ENCODE measurements at places on chromosomes 6 and 20.

GRCh38 chr6:73204252-73204651, 21.0 kb downstream of the KHDC1L start:
- no peak for DNase-seq

- DNase-seq = no peak
These were observed 412 bp downstream of the TRIB3 start for GRCh38 chr20:380763-381580.

DNA sequence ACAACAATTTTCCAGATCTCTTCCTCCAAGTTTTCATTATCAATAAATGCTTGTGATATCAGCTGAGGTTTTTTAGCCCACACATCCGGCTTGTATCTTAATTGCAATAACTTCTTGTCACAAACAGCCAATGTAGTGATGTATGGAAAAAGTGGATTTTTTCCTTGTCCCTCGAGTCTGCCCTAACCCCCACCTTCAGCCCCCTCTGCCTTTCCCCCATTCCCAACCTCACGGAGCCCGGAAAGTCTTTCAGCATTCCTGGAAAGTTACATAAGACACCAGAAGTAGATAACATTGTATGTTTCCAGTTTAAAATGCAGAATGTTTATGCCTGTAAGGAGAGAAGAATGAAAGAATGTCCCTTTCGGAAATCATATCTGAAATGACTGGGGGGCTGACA, 179.2 kb upstream of the PHACTR1 start:
- DNase-seq = no peak

DNA sequence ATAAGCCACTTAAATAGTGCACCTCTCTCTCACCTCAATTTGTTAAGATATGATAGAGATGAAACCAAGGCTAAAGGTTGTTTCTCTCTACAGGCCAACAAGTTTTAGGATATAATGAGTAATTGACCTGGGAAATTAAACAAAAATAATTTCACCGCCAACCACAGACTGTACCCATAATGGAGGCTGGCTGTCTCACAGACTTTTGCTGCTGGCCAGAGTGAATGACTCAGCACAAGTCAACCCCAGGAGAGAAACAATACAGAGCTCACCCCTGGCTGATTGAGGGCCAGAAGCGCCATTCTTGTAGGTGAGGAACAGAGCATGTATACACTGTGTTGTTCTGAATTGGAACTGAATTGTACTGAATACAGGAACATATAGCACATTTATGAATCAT, 99.9 kb downstream of the CAP2 start:
- no peak for DNase-seq

GRCh38 chr6:32447932-32448331, 8.2 kb downstream of the HLA-DRA start:
- DNase-seq = no peak

GRCh38 chr6:29524444-29525310, 34.9 kb downstream of the UBD start:
- no peak for DNase-seq

DNA sequence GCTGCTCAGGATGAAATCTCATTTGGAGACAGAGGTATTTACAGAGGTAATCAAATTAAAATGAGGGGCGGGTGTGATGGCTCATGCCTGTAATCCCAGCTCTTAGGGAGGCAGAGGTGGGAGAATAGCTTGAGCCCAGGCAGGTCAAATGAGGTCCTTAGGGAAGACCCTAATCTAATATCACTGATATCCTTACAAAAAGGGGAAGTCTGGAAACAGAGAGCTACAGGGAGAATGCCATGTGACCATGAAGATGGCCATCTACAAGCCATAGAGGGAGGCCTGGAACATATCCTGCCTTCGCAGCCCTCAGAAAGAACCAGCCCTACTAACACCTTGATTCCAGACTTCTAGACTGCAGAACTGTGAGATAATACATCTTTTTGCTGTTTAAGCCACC, 8.3 kb downstream of the MTCL3 start:
- DNase-seq = no peak

DNA sequence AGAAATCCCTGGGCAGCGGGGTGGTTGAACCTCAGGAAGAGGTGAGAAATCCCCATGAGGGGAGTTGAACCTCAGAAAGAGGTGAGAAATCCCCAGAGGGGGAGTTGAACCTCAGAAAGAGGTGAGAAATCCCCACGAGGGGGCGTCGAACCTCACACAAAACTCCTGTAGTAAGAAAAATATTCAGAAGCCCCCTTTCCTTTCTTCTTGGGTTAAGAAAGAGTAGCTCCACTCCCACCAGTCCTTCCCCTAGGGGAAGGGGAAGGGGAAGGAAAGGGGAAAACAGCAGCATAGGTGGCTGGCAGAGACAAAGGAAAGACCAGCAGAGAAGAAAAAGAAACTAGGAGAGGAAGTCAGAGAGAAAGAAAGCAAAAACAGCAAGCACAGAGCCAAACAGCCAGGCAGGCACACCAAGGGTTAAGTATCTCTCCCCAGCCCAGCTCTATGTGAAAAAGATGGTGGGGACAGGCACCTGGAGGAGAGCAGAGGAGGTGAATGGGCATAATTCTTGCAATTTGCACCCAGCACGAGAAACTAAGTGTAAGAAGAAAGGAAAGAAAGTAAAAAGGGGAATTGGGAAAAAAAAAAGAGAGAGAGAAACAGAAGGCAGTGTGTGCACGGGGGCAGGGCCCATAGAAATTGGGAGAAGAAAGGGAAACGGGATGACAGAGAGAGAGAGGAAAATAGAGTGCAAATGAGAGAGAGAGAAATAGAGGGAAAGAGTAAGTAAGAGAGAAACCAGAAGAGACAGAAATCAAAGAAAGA, 88.2 kb downstream of the PLG start:
- DNase-seq = no peak

GRCh38 chr6:5701174-5701573, 305.6 kb downstream of the NRN1 start:
- no peak for DNase-seq

- DNase-seq = no peak
These were observed 1.7 kb downstream of the CABLES2 start for GRCh38 chr20:62405108-62405980.

DNA sequence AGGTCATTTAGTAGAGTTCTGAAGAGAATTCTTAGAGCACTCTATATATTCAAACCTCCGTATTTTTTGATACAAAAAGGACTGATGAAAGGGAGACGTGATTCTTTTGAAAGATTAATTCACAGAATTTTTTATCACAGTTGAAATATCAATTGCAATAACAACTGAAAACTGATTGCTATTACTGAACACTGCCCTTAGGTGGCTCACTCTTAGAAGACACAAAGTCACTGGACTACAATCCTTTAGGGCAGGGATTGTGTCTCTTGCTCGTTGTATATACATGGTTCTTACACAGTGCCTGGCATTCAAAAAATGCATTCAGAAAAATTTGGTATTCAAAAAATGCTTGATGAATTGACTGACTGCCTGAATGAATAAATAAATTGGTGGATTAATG, 17.1 kb upstream of the CALHM6 start:
- no peak for DNase-seq

DNA sequence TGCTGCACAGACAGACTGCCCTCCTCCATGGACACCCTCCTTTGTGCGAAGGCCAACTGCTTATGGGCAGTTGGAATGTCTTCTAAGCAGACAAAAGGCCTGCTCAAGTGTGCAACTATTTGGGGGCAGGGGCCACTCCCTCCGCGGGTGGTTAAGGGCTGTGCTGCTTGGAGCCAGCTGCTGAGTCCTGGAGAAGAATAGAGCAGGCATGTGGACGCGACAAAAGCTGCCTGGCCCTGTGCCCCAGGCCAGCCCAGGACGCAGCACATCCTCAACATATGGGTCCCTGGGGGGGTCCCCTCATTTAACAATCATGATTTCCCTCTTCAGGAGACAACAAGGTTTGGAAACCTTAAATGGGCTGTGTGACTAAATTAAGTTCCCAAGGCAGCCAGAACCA, 45.5 kb upstream of the ENTPD6 start:
- DNase-seq = no peak

- DNase-seq = no peak
These were observed 21.1 kb downstream of the TPD52L1 start for GRCh38 chr6:125174626-125175025.

DNA sequence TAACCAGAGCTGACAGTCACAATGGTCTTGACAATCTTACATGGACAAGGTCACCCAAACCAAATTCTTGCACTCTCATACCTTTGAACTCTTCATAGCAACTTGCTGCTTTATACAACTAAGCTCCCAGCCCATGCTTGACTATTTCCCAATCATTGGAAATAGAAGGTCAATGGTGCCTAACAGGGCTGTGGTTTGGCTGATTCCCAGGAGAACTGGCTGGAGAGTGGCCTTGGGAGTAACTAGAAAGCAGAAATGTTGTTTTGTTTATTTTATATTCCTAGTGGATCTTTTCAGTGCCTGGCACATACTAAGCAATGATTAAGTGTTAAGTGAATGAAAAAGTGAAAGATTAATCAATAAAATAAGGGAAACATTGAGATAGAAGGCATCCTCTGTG, 3.0 kb downstream of the SPINT4 start:
- no peak for DNase-seq
